COR-L47 (cell line): ENCODE measurements at places on chromosomes 4 and X.
A peak's percentile ranks its signal among the peaks of the same experiment; 100 is the strongest.

DNA sequence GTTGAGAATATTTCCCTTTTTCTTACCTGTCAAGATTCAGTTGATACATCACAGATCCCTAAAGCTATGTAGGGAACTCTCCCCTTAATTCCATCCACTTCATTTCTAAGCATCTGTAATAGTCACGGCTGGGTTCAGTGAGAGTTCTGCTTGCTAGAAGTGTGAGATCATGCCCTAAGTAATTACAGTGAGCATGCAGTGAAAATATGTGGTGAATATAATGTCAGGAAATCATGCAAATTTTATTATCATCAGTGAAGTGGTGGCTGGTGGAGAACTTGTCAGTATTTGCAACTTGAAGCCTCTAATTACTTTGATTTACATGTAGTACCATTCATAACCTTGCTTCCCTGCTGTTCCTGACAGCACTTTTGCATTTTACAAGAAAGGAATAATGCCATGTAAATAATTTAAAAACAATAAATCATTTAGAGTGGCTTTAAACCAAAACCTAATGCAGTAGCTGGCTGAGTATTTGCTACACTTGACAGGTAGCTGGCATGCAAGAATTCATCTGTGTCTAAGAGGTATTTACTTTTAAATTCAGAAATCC, 28.3 kb upstream of the CFAP299 start:
- DNase-seq: peak; percentile 73

DNA sequence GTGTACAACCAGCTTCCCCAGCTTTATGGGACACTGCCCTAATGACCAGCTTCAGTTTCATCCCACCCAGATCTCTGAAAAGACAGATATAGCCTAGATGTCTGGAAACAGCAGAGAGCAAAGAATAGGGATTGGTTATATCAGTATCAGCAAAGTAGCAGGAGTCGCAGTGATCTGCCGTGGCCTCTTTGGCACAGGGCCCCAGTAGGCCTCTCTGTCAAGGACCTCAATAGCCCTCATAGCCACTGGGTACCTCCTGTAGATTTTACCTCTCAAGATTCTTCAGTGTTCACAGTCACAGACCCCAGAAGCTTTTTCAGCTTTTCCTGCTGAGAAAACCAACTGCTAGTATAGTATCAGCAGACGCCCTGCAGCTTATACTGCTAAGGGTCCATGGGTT, 104.6 kb downstream of the ARHGEF9 start:
- DNase-seq: no peak

DNA sequence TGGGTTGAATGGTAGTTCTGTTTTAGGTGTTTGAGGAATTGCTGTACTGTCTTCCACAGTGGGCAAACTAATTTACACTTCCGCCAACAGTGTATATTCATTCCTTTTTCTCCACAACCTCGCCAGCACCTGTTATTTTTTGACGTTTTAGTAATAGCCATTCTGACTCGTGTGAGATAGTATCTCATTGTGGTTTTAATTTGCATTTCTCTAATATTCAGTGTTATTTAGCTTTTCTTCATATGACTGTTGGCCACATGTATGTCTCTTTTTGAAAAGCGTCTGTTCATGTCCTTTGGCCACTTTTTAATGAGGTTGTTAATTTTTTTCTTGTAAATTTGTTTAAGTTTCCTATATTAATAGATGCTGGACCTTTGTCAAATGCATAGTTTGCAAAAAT, 26.9 kb upstream of the WDR17 start:
- DNase-seq: no peak

DNA sequence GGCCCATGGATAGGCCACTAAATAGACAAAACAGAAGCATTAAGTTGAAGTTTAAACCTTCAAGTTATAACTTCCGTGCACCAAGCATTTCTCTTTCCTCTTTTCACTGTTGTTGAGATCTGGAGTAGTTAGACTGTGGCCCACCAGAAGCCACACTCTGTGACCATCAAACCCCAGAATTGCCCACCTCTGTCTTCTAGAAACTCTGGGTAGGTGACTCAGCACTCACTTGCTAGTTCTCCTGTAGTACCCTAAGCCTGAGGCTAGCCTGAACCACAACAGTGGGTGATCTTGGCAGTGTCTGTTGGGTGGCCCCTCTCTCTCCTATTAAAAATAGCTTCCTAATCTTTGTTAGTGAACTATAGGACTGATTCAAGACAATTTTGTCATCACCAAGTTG, 24.6 kb upstream of the CD40LG start:
- no peak for DNase-seq

DNA sequence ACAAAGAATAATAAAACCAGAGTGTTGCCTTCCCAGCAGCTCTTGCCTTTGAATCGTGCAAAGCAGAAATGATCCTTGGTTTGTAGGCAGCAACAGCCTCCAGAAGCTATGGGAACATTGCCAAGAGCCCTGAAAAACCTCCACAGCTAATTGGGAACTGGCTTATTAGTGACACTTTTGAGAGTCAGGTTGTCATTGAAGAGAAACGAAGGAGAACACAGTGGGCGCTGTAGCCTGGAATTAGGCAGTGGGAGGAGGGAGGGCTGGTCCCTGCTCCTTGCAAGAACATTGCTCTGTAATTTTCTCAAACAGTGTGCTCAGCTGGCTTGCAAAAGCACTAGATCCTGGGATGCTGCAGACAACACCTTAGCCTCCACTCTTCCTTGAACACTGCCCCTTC, 331.5 kb upstream of the EMCN start:
- peak; percentile 56 for DNase-seq

GRCh38 chrX:153635788-153636668, 11.0 kb upstream of the DUSP9 start:
- no peak for DNase-seq

GRCh38 chrX:71998836-71999509, 88.3 kb downstream of the NHSL2 start:
- DNase-seq: no peak

GRCh38 chr4:21543514-21543913, 405.1 kb downstream of the KCNIP4 start:
- DNase-seq: no peak

DNA sequence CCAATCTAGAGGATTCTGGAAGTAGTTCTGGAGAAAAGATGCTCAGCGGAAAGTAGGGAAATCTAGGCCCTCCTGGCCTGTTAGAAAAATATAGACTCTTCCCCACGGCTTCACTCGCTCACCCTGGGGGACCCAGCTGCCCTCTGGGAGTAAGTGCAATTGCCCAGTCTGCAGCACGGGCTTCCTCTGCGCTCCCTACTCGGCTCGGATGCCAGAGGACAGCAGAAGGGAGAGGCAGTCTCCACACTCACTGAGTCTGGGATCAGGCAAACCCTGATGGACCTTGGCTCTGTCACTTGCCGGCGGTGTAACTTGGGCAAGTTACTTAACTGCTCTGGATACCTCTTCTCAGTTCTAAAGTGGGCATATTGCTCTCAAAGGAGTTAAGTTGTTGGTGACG, 2.1 kb downstream of the SHISA3 start:
- DNase-seq: no peak
